CD4-positive, alpha-beta T cell treated with Interleukin-6 at 100 ng/mL for 8 hours (primary cell): ENCODE measurements at places on chromosomes 2 and 18.

DNA sequence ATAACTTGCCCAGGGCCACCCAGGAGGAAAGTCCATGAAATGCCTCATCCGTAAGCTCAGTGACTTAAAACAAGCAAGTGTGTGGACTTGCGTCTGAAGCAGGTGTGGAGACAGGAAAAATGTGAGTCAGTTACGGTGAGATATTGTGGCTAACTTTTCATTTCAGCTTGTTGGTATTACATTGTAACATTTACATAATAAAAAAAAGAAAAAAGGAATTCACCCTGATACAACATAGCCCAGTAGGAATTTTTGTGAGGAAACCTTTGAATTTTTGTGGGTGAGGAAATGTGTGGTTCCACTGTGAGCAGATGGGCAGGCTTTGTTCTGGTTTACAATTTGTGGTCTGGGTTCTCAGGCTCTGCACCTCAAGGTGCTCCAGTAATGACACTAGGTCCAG is 33.7 kb upstream of the LYPD6B start:
- no peak for DNase-seq

- DNase-seq, result no peak
Observed at GRCh38 chr2:157261199-157261782, 3.8 kb downstream of the GALNT5 start.

GRCh38 chr2:205654878-205655605 is 27.3 kb upstream of the NRP2 start:
- DNase-seq, result no peak

DNA sequence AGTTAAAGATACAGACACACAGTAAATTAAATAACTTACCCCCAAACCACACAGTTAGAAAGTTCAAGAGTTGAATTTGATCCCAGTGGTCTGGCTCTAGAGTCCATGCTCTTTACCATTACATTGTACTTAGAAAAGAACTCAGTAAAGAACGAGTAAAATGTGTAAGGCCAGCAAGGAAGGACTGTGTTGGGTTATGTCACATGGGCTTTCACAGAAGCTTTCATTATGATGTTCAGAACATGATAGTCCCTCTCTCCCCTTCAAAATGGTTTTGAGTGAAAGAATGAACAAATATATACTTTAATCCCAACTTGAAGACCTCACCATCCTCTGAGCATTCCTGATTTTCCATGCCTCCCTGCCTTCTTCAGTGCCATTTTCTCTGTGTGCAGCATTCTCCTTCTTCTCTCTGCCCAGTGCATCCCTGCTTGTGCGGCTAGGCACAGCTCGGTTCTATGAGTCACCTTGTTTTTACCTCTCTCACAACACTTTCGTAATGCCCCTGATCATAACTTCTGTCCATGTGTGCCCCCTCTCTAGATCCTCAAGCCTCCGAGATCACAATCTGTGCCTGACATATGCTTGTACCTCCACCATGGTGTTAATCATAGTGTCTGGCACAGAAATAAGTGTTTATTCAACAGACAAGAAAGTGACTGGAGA is 22.0 kb downstream of the RASGRP3 start:
- no peak for DNase-seq

DNA sequence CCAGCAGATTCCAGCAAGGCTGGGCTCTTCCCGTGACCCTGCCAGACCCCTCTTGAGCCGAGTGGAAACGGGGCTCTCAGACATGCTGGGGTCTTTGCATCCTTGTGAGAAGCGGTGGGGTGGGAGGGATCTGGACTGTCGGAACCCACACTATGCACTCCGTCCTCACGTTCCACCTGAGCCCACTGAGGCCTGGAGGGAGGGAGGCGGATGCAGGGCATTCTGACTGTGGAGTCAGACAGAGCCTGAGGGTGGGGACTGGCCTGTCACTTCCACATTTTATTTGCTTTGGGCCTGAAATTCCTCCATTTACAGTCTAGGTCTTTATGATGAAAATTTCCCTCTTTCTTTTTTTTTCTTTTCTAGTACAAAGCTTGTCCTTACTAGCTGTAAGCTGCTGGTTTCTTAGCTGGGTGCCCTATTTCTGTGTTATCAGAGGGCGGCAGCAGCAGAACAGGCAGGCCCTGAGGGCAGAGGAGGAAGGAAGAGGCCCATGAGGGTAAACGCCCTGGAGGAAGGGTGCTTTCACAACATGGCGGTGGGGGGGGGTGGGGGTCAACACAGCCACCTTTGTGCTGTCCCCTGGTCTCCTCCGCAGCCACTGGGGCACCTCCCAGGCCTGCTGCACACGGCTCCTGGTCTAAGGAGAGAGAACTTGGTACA is 373.5 kb upstream of the MYT1L start:
- no peak for DNase-seq

- no peak for DNase-seq
Observed at GRCh38 chr2:226086190-226086589, 686.7 kb downstream of the NYAP2 start.
